ENCODE measurements at places on chromosomes 5 and 9.
A peak's percentile ranks its signal among the peaks of the same experiment; 100 is the strongest.

DNA sequence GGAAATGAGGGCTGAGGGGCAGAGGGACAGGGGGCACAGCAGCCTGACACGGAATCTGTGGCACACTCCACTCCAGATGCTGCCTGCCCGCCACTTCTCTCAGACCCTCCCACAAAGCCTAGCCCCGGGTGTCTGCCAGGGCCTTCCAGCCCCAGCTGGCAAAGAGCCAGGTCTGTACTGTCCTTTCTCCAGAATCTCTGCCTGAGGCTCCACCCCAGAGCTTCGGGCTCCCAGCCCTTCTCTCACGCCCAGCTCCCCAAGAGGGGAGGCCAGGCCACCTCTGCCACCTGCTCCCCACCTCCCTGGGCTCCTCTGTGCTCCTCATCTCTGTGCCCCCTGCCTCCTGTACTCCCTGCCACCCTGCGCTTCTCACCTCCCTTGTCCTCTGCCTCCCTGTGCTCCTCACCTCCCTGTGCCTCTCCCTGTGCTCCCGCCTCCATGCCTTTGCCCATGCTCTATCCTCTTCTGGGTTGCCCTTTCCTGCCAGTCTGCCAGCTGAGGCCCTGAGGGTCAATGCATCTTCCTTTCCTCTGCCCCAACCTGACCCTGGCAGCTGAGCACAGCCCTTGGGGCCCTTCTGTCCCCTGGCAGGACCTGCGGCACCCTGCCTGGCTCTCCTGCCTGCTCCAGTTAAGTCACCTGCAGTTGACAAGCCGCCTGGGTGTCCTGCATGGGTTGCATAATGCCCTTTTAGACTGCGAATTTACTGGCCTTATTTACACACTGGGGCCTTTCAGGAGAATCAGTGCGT lies 36.4 kb downstream of the RASGEF1C start:
- DNase-seq, result peak; percentile 1

DNA sequence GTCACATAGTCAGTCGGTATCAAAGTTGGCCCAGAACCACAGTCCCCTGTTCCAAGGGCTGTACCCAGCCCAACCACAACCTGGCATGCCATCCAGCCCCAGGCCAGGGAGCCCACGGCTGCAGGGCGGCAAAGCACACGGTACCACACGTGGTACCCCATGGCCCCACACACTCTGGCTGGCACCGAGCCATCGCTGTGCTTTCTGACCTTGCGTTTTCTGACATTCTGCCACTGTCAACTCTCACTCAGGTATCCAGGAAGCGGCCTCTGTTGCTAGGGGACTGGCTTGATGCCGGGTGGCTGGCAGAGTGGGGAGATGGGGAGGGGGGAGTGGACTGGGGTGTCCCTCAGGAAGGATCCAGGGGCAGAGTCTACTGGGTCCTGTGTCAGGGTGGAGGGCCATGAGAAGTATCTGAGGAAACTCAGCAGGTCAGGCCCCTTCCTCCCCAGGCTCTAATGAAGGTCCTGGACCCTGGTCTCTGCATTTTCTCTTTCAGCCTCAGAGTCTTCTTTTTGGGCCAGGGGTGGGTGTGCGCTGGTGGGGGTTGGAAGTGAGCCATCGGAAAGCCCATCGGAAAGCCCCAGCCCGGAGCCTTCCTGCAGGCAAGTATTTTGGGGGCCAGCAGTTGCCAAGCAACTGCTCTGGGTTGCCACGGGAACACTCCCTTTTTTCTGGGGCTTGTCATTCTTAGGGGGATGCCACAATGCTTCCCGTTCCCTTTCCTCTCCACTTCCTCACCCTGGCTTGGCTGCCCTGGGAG lies 21.0 kb upstream of the RALGDS start:
- DNase-seq, result peak; percentile 57

- DNase-seq, result no peak
These were observed 20.4 kb upstream of the BRD3 start for GRCh38 chr9:134088063-134088725.

DNA sequence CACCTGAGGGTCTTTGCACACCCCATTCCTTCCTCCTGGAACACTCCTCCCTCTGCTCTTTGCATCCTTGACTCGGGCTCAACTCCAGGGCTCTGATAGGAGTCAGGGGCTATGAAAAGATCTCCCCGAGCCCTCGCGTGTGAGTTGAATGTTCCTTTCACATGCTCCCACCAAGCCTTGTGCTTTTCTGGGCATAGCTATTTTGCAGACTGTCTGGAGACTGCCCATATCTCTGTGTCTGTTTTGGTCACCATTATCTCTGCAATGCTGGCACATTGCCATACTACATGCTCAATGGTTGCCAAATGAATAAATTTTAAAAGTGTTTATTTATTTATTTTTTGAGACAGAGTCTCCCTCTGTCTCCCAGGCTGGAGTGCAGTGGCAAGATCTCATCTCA lies 56.9 kb upstream of the PLPP1 start:
- DNase-seq, result no peak

DNA sequence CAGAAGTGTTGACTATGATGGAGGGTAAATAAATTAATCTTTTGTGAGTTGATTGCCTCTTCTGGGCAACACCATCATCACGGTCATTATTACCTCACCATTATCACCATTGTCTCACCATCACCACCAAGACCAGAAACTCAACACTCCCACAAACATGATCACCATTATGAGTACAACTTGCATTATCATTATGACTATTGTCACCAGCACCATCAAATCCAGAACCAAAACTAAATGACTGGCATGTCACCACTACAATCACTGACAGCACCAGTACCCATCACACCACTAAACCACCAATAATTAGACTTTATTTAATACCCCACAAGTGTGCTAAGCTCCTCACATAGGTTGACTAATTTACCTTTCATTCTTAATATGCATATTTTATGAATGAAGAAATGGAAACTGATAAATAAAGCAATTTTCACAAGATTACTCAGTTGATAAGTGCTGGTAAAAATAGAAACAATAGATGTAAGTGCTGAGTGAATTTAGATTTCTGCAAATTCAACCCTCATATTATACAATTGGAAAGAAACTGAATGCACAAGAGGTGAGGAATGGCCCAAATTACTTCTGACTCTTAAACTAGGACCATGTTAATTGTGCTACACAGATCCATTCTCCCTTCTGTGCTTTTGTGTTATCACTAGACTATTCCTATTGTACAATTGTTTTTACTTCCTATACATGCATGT lies 517.8 kb upstream of the PAPPA start:
- no peak for DNase-seq

- DNase-seq, result peak; percentile 84
These were observed 73.8 kb upstream of the CPLX2 start for GRCh38 chr5:175797521-175798038.

DNA sequence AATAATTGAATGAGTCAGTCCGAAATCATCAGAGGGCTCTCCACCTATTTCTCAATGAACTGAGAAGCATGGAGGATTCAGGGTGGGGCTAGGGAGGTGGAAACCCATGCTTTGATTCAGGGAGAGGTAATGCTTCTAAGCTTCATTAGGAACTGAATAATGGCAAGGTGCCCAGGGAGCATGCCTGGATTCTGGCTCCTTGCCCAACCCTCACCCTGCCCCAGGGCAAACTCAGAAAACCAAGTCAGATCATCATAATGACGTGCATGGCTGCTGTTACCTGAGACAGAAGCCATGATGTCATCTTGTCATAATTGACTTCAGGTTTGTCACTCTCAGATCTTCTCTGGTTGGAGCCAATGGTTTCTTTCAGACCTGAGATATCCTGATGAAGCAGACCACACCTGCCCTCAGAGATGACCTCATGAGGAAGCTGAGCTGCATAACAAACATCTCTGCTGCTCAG lies 199.6 kb downstream of the SYK start:
- DNase-seq, result peak; percentile 91

GRCh38 chr9:13992138-13993088 lies 321.5 kb downstream of the NFIB start:
- DNase-seq, result peak; percentile 78

DNA sequence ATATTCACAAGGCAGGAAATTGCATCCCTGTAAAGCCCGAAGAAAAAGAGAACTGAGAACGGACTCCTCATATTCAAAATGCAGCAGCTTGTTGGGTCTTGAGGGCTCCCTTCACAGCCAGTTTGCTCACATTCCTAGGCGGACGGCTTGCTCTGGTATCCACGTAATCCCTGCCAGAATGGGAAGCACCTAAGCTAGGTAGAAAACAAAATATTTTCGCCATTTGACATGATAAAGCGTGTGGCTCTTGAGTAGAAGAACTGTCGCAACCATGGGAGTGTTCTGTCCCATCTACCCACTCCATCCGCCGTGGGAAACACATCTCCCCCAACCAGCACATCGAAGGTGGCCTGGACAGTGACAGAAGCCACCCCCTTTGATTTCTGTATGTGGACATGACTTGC lies 183.1 kb downstream of the GAS1 start:
- no peak for DNase-seq

DNA sequence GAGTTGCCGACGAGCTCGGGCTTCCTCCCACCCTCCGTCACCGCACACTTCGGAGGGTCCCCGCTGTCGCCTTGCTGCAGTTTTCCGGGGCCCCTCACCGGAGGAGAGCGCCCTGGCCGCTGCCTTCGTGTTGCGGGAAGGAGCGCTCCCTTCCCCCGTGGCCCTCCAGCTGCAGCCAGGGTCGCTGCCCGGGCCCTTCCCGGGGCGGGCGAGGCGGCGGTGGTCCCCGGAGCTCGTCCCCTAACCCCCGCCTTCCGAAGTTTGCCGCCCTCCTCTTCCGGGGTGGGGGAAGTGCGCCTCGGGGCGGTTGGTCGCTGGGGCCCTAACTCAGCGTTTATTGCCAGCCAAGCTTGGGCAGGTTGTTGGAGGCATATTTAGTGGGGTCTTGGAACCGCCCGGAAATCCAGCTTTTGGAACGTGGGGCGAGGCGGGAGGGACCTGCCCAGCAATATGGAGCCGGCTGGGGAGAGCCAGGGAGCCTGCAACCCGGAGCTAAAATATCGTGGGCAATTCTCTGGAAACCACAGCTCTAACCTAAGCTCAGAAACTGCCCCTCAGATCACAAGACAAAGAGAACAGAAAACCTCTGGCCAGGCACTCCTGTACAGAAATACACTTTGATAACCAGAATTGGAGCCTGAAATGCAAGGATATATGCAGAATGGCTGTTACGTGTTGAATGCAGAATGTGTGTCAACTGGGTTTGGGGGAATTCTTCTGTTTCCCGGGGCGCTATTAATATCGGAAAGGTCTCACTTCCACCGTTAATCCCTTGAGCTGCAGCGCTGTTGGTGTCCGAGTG lies 890 bp downstream of the PIK3R1 start:
- DNase-seq, result peak; percentile 6

DNA sequence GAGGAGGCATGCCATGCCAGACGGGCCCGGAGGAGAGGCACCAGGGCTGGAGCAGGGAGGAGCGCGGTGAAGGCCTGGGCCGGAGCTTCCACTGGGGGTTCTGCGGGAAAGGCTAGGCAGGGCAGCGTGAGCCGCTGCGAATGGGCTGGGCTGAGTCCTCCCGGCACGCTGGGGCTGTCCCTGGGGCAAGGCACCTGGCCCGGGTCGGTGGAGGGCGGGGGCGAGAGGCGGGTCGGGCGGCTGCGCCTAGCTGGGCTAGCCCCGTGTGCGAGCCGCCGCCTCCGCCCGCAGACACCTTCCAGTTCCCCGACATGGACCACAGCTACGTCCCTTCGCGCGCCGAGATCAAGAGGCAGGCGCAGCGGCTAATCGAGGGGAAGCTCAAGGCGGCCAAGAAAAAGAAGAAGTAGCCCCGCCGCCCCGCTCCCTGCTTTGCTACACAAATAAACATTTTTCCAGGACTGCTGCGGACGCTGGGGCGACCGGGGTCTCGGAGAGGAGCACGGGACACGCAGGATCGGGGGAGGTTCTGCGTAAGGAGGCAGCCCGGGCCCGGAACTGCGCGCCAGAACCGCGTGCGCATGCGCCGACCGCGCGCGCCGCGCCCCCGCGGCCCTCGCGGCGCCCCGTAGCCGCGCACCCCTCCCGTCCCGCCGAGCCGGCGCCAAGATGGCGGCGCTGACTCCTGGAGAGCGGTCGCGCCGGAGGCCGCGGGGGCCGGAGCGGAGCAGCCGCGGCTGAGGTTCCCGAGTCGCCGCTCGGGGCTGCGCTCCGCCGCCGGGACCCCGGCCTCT lies at the start of gene RABL6:
Gene RABL6, plus strand, starts transcription at position 668 of the 794 bp plus-strand sequence. CDS start 249 bp downstream, outside the sequence.
- peak; percentile 63 for DNase-seq

DNA sequence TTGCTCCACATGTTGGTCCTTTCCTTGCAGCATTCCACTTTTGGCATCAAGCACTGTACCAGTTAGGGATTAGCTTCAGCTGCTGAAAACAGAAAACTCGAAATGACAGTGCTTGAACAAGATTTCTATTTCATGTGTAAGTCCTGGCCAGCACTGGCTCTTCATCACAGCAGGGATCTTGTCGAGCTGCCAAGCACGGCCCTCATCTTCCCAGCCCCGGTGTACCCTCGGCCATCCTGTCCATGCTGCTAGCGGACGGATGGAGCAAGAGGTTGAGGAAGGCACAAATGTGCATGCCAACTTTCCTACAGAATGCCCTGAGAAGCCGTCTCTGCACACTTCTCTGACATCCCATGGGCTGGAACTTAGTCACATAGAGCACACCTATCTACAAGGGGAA lies 130.6 kb downstream of the TENT4A start:
- DNase-seq, result no peak

DNA sequence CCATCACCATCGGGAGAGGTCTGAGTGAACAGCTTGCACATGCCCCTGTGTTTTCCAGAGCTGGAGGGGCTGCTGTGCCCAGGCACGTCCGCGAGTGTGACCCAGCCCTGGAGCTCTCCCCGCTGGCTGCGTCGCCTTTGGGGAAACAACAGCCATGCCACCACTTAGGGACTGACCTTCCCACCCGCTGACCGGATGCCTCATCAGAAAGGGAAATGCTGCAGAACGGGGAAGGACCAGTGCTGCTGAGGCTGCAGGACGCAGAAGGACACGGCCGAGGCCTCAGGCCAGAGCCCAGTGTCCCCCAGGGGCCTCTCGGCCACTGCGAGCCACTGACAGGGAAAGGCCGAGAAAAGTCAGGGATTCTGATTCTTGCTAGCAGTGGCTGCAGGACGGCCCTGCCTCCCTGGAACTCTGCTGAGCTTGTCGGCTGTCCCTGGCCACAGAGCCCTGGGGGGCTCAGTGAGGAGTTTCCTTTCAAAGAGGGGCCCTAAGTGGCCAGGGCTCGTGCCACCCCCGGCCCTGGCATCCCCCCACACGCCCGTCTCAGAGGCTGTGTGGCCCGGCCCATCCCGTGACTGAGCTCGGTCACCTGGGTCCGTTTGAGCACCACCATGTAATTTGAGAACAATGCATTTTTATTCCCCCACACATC lies 130.8 kb downstream of the ZNF354C start:
- DNase-seq, result no peak

GRCh38 chr5:142141463-142141862 lies 32.9 kb downstream of the NDFIP1 start:
- no peak for DNase-seq
